ENCODE measurements at places on chromosomes 7 and 10.

DNA sequence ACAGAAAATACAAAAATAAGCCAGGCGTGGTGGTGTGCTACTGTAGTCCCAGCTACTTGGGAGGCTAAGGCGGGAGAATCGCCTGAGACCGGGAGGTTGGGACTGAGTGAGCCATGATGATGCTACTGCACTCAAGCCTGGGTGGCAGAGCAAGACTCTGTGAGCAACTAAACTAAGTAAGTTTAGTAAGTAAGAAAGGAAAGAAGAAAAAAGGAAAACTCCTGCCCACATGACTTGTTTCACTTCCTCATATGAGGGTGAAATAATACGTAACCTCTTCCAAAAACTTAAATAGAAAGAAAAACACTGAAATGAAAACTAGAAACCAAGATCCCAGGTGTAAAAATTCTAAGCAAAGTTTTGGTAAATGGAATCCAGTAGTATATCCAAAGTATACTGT, 79.6 kb downstream of the LARP4B start:
- no peak for DNase-seq

DNA sequence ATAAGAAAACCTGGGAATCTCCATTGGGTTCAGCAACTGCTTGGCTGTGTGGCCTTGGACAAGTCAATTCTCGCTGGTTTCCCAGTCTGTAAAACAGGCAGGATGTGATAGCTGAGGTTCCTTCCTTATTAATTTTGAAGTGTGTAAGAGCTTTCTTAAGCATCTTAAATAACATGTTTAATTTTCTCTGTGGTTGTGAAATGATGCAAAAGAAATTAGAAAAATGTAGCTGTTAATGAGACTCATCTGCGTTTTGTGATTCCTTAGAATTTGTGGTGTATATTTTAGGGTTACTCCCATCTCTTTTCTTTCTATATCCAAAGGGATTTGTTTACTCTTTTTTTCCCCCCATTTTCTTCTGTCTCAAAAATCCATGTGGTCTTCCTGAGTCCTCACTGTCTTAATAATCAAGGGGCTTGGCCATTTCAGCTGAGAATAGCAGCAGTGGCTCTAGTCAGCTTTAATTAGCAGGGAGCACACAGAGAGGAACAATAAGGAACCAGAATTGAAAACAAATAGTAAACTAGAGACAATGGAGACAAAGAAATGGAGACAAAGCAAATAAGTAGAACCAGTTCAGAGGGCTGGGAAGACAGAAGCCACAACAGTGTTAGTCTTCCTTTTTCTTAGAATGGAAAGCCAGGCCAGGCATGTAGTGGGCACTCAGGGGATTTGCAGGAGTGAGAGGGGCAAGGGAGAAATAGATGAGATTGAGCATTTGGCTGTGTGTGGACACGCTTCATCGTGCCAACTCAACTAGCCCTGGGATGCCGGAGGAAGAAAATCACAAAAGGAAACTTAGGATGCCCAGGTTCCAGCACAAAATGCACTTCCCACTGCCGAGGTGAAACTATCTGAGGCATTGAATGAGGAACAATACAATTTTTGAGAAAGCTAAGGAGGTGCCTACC, 93.9 kb downstream of the CHN2 start:
- no peak for DNase-seq

GRCh38 chr10:63308628-63309027, 157.1 kb downstream of the JMJD1C start:
- no peak for DNase-seq

- no peak for DNase-seq
Observed at GRCh38 chr7:108723381-108723814, 153.7 kb downstream of the DNAJB9 start.

DNA sequence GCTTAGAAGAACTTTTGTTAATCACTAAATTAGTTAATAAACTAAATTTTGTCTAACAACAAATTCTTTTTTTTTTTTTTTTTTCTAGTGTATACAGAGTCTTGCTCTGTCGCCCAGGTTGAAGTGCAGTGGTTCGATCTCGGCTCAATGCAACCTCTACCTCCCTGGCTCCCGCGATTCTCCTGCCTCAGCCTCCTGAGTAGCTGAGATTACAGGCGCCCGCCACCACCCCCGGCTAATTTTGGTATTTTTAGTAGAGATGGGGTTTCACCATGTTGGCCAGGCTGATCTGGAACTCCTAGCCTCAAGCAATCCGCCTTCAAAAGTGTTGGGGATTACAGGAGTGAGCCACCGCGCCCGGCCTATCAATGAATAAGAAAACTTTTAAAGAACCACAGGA, 1.1 kb upstream of the IQUB start:
- no peak for DNase-seq

DNA sequence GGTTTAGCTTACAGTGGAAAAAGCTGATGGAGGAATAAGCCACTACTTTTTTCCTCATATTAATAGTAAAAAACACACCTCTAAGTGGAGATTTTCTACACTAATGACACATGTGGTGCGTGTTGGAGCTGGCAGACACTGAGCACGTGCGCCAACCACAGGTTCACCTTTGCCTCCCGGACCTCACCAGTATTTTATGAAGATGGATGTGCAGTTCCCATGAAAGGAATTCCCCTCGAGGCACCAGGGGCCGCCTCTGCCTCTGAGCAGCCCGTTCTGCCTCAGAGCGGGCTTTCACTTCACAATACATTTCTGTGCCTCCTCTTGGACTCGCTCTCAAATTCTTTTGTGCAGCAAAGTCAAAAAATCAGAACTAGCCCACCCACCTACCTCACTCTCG, 477.5 kb upstream of the ADARB2 start:
- no peak for DNase-seq

Data from CD4-positive, alpha-beta T cell treated with Interleukin-10 for 1 hour (primary cell).